ENCODE measurements at places on chromosomes 12 and 14.

- DNase-seq = no peak
These were observed 2.8 kb downstream of the PIANP start for GRCh38 chr12:6697584-6698351.

DNA sequence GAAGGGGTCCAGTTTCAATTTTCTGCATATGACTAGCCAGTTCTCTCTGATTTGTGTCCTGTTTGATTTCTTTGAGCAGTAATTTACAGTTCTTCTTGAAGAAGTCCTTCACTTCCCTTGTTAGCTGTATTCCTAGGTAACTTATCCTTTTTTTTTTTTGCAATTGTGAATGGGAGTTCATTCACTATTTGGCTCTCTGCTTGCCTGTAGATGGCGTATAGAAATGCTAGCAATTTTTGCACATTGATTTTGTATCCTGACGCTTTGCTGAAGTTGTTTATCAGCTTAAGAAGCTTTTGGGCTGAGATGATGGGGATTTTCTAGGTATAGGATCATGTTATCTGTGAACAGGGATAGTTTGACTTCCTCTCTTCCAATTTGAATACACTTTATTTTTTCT, 77.6 kb upstream of the NID2 start:
- no peak for DNase-seq

- DNase-seq = no peak
These were observed 25.2 kb downstream of the FAM234B start for GRCh38 chr12:13069380-13069779.

GRCh38 chr12:69469854-69470188, 367 bp upstream of the FRS2 start:
- DNase-seq = no peak

GRCh38 chr12:2384533-2385351, 332.0 kb downstream of the CACNA1C start:
- no peak for DNase-seq

DNA sequence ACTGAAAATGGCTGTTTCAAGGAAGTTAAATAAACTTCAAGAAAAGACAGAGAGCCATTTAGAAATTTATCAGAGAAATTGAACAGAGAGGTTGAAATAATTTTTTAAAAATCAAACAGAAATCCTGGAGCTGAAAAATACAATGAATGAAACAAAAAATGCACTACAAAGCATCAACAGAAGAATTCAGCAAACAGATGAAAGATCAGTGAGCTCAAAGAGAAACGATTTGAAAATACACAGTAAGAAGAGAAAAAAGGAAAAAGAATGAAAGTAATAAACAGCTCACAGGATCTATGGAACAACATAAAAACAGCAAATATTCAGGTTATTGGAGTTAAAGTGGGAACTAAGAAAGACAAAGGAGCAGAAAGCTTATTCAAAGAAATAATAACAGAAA, 26.2 kb downstream of the COX16 start:
- no peak for DNase-seq

GRCh38 chr12:39935275-39935674, 170.6 kb downstream of the SLC2A13 start:
- no peak for DNase-seq

DNA sequence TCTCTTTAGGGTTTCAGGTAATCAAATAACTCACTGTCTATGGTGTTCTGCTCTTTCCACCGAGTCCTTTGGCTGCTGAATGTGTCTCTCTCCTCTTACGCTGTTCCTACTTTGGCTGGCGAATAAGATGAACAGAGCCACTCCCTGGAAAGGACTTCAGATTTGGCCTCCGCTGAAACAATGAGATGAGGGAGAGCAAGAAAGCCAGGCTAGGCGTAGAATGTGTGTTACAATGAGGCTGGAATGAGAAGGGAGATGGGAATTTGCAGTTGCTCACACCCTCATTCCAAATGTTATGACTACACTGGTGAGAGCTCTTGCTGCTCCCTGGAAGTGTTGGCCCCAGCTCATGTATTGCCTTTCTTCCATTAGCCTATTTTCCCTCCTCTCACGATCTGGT, at the start of gene MFAP5:
MFAP5 (minus strand) TSS at position 234 of the 400 bp plus-strand sequence. CDS start 722 bp downstream, outside the sequence.
- DNase-seq = no peak

GRCh38 chr12:51222461-51222860, 4.6 kb upstream of the POU6F1 start:
- no peak for DNase-seq

- DNase-seq = no peak
These were observed 15.7 kb upstream of the PHETA1 start for GRCh38 chr12:111384596-111384995.

DNA sequence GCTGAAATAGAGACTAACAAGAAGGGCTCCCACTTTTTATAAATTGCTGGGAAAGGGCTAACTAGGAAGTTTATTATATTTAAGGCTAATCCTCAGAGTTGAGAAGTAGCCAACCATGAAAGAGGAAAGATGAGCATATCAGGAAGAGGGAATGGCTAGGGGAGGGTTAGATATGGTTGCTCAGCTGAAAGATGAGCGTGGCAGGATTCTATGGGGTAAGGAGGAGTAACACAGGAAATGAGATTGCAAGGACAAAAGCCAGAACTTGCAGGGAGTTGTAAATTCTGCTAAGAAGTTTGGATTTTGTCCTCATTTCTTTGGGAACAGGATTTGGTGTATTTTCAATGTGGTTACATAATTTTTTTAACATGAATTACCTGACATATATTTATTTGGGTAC, 127.4 kb upstream of the ATP2B1 start:
- DNase-seq = no peak

- DNase-seq = peak; percentile 56
These were observed 1.2 kb downstream of the DUSP16 start for GRCh38 chr12:12561371-12562015.

GRCh38 chr12:120599672-120600552, 18.7 kb upstream of the POP5 start:
- no peak for DNase-seq

GRCh38 chr12:82593901-82594396, 92.8 kb upstream of the TMTC2 start:
- DNase-seq = peak; percentile 1

GRCh38 chr14:38941488-38941887, 161.5 kb downstream of the SEC23A start:
- no peak for DNase-seq
